ENCODE measurements at places on chromosomes 12 and 14.
A peak's percentile ranks its signal among the peaks of the same experiment; 100 is the strongest.

DNA sequence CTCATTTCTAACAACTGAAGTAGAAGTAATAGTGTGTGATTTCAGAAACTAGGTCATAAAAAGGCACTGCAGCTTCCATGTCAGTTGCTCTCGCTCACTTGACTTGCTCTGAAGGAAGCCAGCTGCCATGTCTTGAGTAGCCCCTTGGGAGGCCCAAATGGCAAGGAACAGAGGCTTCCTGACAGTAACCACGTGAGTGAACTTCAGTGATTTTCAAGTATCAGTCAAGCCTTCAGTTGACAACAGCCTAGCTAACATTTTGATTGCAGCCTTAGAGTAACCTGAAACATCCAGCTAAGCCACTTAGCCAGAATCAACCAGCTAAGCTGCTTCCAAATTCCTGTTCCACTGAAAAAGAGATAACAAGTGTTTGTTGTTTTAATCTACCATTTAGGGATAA, 26.7 kb downstream of the TOGARAM1 start:
- no peak for DNase-seq

DNA sequence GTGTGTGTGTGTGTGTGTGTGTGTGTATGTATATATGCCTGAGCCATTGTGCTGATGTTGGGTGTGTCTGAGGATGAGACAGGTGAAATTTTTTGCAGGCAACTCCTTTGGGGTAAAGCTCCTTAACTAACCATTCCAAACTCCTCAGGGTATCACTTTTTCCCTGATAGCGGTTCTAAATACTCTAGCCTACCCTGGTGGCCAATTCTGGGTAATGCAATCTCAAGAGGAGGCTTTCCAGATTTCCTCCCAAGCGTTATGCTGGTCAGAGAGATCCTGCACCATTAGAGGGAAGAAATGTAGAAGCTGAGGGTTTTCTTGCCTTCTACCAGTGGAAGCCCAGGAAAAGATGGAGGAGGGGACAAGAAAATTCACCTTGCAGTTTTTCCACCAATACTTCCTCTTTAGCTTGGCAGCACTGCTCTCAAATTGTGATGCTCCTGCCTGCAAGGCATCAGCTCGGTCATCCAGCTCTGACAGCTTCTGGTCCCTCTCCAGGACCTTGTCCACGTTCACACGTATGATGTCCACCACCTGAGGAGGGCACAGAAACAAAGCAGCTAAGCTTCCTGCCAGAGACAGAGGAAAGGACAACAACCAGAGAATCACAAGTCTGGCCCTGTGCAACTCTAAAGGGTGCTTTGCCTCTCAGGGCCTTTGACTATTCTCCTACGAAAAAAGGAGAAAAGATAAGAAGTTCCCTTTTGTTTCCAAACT, 4.9 kb downstream of the VAMP1 start:
- no peak for DNase-seq

GRCh38 chr12:39807043-39807442, 187.4 kb upstream of the ABCD2 start:
- DNase-seq, result no peak

DNA sequence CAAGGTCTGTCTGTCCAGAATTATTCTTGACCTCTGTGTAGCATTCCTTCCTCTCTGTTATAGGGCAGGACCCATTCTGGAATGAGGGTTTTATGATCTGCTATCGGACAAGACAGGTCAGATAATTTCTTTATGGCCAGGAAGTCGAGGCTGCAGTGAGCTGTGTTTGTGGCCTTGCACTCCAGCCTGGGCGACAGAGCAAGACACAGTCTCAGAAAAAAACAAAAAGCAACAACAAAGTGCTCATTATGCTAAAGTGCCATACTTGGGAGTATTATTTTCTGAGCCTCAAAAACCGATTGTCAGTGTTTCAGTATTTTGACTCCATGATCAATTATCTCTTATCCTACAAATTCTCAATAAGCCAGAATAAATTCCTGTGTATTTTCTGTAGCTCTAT, 4.1 kb downstream of the CIPC start:
- no peak for DNase-seq

- no peak for DNase-seq
Measured at GRCh38 chr12:90290980-90291975, 582.6 kb upstream of the ATP2B1 start.

GRCh38 chr12:82760423-82760822, 73.7 kb downstream of the TMTC2 start:
- no peak for DNase-seq

GRCh38 chr14:67352055-67352454, 7.5 kb downstream of the ATP6V1D start:
- DNase-seq, result no peak

DNA sequence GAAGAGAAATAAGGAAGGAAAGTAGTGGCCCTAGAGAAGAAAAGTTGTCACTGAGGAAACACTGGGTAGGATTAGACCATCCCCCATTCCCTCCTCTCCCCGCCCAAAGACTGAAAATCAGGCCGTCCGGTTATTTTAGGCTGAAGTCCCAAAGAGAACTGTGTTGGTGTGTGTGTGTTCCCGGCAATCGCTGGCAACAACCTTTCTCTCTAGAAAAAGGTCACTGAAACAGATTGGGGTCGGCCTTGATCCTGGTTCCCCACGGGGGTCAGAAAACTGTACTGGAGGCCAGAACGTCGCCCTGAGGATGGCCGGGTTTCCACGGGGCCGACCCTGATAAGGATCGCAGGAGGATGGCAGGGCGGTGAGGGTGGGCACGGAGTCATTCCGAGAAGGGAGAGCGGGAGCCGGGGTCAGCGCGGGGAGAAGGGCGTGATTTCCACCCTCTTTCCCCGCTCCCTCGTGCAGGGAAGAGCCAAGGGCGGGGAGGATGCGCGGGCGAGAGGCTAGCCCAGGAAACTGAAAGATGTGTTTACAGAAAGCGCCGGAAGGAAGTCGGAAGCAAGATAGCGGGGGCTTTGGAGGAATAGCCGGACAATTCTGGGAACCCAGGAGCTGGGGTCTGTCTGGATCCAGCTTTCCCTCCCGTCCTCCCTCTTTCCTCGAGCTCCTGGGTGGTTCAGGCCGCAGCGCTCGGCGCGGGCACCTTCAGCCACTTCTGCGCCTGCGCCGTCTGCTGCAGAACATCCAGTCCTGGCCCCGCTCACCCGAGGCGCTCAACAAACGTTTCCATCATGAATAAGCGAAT, 25.3 kb upstream of the SPTLC2 start:
- peak; percentile 52 for DNase-seq

DNA sequence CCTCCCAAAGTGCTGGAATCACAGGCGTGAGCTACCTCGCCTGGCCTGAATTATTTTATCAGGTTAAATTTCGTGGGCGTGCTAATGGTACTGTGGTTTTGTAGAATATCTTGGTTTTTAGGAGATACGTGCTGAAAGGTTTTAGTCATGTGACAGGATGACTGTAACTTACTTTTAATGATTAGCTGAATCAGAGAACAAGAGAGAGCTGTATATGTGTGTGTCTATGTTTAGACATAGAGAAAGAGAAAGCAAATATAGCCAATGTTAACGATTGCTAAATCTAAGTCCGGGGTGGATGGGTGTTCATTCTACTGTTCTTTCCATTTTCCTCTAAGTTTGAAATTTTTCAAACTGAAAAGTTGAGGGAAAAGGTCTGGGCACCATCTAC, 9.2 kb upstream of the PNMA1 start:
- no peak for DNase-seq

DNA sequence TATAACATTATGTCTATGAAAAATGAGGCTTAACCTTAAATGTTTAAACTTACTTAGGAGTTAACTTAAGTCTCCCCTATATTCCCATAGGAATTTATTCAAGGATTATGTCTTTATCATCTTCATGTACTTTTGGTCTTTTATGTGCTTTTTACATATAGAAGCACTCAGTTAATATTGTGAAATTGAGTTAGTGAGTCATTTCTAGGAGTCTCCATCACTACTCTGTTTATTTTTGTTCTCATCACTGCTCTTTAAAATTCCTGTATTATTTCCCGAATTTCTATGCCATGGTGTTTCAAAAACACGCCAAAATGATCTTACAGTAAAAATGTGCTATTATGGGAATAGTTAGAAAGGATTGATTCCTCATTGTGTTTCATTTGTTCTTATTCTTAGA, 31.6 kb downstream of the TBC1D15 start:
- DNase-seq, result no peak

- no peak for DNase-seq
Measured at GRCh38 chr12:27951898-27952297, 20.6 kb downstream of the PTHLH start.

- DNase-seq, result no peak
Measured at GRCh38 chr12:88453323-88453722, 126.9 kb downstream of the KITLG start.

DNA sequence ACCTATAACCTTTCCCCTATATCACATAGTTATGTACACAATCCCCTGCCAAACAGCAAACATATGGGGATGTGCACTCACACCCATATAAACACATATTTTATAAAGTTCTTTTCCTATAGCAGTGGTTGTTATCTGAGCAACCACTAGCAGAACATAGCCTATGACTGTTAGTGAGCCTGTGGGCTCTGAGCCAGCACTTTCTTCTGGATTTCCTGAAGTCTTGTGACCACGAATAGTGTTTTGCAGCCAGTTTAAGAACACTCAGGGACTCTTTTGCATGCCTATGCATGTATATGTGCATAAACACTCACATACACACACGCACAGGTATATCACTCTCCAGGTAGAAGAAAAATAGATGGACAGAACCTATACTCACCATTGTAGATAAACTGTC, 17.1 kb downstream of the TESPA1 start:
- no peak for DNase-seq

DNA sequence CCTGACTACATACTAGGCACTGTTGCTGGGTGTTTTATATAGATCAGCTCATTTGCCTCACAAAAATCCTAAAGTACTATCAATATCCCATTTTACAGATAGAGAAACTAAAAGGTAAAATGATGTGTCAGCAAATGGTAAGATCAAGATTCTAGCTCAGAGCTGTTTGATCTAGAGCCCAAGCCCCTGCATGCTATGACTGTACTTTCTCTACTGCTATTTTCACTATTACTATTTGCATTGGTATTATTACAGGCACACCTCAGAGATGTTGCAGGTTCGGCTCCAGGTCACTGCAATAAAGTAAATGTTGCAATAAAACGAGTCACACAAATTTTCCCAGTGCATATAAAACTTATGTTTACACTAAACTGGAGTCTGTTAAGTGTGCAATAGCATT, 10.9 kb downstream of the ISCU start:
- DNase-seq, result no peak

DNA sequence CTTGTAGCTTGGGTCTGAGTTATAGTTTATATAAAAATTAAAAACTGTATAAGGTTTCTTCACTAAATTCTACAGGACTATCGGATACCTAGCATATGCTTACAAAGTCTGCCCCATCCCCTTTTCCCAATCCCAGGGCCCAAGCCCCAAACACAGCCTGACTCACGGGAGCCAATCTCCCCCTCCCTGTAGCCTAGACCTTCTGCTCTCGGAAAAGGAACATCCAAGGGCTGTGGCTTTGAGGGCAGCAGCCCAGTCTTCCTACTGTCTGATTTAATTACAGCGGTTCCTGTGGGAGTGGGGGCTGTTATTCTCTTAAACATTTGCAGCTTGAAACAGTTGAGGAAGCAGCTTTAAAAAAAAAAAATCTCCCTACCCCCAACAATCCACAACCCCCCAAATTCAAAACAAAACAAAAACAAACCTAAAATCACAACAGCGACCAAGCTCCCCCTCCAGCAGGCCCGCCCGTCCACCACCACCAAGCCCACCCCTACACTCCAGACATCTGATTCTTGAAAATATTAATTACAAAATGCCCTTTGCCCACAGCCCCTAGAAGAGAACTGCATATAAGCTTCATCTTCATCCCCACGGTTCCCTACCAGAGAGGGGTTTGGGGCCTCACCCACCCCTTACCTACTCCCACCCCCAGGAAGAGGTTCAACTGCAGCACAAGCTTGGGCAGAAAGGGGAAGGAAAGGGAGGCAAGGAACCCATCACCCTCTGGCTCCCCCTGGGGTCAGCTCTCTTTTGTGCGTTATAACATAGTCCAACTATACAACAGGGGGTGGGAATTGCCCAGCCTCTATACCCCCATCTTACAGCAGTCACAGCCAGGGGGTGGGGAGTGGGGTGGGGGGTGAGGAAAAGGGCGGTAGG, 1.1 kb upstream of the PRKAG1 start:
- no peak for DNase-seq

DNA sequence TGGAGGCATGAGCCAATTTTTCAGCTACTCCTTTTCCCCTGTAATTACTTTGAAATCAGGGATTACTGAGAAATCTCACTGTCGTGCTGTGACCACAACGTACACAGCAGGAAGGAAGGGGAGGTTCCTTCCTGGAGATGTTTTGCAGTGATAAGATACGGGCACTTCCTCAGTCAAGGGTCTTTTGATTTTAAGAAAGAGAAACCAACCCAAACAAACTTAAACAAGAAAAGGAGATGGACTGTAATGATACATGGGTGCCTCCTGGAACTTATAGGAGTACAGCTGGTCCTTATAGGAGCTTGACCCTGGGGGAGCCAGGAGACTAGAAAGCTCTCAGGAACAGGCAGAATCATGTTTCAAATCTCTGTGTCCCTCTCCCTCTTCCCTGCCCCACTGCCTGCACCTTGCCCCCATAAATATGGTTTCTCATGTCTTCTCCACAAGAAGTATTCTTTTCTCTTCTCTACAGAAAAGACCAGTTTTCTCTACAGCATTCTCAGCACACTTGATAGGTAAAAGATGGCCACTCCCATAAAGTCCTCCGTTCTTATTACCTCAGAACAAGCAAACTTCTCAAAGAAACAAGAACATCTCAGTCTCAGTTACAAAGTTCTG, 281.1 kb upstream of the AMIGO2 start:
- DNase-seq, result peak; percentile 24

DNA sequence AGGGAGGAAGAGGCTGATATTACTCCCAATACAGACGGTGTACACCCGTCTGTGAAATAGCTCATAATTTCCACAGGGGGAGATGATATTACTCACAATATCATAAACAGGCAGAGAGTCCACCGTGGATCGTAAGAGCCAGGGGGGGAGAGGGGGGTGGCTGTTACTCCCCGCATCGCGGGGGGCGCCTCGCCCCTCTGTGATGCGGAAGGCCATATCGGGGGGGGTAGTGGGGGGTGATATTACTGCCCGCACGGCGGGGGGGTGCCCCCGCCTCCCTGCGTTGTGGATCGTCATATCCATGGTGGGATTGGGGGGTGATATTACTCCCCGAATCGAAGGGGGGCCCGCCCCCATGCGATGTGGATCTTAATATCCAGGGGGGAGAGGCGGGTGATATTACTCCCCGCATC, 91.9 kb downstream of the FRMD6 start:
- DNase-seq, result no peak

GRCh38 chr12:3611860-3612703, 121.1 kb downstream of the PRMT8 start:
- no peak for DNase-seq

DNA sequence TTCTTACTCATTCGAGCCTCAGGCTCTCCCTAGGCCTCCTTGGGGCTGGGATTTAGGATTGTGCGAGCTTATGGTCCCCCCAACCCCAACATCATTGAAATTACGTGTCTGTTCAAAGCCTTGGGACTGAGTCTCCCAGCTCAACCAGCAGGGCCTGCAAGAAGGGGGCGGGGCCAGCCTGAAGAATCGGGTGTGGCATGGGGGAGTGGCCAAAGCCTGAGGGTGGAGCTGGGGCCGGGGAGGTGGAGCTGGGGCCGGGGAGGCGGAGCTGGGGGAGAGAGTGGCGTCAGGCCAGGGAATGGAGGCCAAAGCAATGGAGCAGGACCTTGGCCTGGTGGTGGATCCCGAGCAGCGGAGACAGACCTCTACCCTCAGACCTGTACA, 24.3 kb upstream of the HSPB8 start:
- DNase-seq, result no peak

- no peak for DNase-seq
Measured at GRCh38 chr12:49645146-49646039, 22.0 kb downstream of the PRPF40B start.

GRCh38 chr14:71287567-71287966, 380.3 kb downstream of the PCNX1 start:
- DNase-seq, result no peak

All from activated T-helper 1 cell treated with Interleukin-2 at 50 U/mL for 16 hours (primary cell).